ENCODE measurements at places on chromosomes 1 and 21. TPM values are rescaled to one million over a fixed set of nuclear protein-coding genes. Genes with fewer than 3 reads are reported as not detected.

- DNase-seq = peak; percentile 27
Measured at GRCh38 chr1:86507935-86508582, 38.8 kb upstream of the CLCA4 start.

DNA sequence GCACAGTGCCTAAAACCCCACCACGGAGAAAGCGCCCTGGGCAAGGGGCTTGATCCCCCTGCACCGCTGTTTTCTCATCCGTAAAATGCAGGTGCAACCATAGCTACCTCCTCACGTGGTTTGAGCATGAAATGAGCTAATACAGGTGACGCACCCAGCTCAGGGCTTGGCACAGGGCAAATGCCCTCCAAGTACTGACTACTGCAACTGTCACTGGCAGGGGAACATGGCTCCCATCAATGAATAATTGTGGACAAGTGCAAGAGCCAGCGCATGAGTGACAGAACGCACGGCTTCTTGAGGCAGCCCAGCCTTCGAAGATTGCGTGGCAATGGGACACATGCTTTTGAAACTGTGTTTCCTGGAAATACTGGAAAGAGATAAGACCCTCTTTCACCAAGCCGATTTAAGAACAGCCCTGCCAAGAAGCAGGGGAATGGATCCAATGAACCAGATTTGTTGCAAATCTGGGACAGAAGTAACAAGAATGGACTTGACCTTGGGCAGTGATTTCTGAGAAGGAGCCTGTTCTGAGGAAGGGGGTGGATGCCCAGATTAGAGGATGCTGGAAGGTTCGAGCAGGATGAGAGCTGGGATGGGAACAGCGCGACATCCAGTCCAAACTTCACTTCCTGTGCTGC, 92.8 kb upstream of the IFFO2 start:
- DNase-seq = no peak

The TIAM1 gene
- total RNA-seq = 10.4 TPM

GRCh38 chr21:29248124-29248523, 50.6 kb upstream of the BACH1 start:
- DNase-seq = no peak

The TMEM52 gene
- 3.6 TPM for total RNA-seq

GRCh38 chr1:11492235-11492634, 13.3 kb downstream of the DISP3 start:
- no peak for DNase-seq

The NUP210L gene
- total RNA-seq = 0.04 TPM

DNA sequence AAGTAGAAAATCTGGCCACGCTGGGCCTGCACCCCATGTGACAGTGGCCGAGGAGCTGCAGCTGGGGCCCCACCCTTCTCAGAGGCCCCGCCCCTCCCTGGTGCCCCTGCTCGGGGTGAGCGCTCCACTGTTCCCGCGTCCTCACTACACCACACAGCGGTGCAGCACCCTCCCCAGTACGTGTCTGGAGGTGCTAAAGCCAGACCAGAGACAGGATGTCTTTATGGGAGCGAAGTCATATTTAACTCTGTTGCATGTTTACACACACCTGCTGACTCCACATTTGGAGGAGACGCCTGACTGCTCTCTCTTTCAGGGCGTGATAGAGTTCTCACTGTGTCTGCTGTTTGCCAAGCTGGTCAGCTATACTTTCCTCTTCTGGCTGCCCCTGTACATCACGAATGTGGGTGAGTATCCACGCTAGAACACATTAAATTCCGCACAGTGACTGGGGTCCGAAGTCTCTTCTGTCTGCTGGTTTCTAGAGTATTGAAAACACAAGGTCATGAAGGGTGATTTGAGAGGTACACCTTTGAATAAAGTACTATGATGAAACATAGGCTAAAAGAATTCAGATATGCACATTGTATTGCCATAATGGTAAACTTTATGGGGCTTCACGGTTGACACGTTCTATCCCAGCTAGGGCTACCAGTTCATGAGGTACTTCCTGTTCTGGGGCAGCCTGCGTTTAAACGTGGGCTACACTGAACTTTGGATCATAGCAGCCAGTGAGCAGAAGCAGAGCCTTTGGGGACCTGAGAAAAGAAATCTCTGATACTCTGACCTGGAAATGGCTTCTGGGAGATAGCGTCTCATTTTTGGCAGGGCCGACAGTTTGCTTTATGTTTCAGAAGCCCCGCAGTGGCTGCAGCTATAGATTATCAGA, 48.4 kb downstream of the SLC37A1 start:
- DNase-seq = peak; percentile 56

DNA sequence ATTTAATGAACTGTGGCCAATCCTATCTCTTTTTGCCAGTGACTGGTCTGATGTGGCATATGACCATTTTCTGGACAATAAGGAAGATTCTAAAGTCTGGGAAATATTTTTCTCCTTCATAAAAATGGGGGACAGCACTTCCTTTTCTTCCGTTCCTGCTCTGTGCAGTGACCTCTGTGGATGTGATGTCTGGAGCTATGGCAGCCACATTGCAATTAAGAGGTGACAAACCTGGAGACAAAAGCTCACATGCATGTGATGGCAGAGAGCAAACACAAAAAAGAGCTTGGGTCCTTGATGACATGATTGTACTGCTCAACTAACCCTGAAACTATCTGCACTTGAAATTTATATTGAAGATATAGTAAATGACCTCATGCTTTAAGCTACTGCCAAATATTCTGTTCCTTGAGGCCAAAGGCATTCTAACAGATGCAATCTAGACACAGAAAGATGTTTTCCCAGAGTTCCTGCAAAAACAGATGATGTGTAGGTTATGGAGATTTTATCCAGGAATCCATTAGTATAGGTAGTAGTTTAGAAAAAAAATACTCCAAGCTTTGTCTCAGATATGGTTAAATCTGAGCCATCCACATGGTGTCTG, 2.2 kb upstream of the MAGI3 start:
- no peak for DNase-seq

The HMCN1 gene
- total RNA-seq = 14.2 TPM

GRCh38 chr1:165580931-165581871, 37.4 kb downstream of the LRRC52 start:
- DNase-seq = no peak

GRCh38 chr1:43773821-43774220, 66.5 kb downstream of the ST3GAL3 start:
- DNase-seq = no peak

The ALX3 gene
- 1.6 TPM for total RNA-seq

- no peak for DNase-seq
Measured at GRCh38 chr1:246343251-246343650, 163.8 kb downstream of the SMYD3 start.

DNA sequence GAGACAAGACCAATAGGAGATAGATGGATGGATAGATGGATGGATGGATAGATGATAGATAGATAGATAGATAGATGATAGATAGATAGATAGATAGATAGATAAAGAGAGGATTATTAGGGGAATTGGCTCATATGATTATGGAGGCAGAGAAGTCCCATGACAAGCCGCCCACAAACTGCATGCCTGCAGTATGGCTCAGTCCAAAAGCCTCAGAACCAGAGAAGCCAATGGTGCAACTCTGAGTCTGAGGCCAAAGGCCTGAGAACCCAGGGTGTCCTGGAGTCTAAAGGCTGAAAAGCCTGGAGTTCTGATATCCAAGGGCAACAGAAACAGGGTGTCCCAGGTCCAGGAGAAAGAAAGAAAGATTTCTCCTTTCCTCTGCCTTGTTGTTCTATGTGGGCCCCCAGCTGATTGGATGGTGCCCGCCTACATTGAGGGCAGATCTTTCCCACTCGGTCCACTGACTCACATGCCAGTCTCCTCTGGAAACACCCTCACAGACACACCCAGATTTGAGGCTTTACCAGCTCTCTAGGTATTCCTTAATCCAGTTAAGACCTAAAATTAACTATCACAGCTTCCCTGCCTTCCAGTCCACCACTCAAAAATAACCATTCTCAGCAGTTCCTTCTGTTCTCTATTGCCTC, 39.6 kb upstream of the IRF2BP2 start:
- DNase-seq = no peak

GRCh38 chr1:36087233-36088123, 1.2 kb upstream of the ADPRS start:
- no peak for DNase-seq

The ITLN2 gene
- total RNA-seq = 1.3 TPM

The CFAP45 gene
- 0.43 TPM for total RNA-seq

The PODN gene
- 2.1 TPM for total RNA-seq

The TPM3 gene
- total RNA-seq = 441 TPM

- no peak for DNase-seq
Measured at GRCh38 chr21:32256251-32256650, 22.6 kb downstream of the MIS18A start.

The TMEM222 gene
- 38.0 TPM for total RNA-seq

GRCh38 chr1:164054331-164054730, 504.7 kb upstream of the PBX1 start:
- DNase-seq = no peak

DNA sequence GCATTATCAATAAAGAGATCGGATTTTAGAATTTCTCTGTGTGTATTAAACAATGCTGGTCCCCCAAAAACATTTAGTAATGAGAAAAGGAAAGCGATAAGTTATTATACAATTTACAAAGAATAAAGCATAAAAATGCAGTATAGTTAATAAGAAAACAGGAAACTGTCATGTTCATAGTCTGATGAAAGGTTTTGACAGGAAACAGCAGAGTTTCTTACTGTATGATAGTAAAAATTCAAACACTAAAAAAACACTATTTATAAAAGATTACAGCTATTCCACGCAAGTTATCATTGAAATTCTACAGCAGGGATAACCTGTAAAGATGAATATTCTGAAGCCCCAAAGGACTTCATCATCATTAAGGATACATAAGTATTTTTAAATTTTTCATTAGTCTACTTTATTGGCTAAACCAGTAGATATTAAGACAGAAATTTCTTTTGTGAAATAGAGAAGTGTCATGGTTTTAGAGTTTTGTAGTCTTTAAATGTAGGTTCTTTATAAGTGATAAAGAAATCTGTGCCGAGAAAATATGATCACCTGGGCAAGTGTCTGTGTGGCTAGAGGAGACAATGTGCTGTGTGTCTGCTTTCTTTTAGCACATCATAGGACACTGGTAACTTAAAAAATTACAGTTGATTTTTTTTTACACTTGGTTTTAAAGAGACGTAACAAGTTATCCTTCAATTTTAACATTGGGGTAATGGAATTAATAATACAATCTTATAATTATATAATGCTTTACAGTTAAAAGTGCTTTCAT, 49.7 kb upstream of the GFI1 start:
- no peak for DNase-seq

- DNase-seq = peak; percentile 8
Measured at GRCh38 chr1:209989525-209989924, 51.5 kb downstream of the SYT14 start.

The ATP8B2 gene
- 42.0 TPM for total RNA-seq

- no peak for DNase-seq
Measured at GRCh38 chr1:58890113-58890512, 106.3 kb upstream of the JUN start.

DNA sequence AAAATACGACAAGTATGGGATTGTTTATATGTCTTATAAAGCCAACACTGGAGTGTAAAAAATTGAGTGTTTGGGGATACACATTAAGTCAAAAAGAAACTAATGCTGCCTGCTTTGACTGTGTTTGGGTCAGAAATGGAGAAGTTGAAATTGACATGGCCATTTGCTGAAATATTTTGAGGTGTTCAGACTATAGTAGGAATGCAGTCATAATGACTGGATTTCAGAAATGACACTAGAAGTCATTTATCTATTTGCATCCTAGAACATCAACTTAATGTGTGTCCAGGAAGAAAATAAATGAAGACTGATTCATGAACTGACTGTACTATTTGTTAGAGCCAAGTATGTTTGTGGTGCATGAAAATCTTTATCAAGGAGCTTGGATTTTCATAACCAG, 28.4 kb downstream of the RASAL2 start:
- no peak for DNase-seq

- DNase-seq = peak; percentile 66
Measured at GRCh38 chr1:153728305-153729066, 636 bp downstream of the INTS3 start.

The GJA8 gene
- not detected for total RNA-seq

GRCh38 chr21:41578716-41579115, 70.8 kb upstream of the TMPRSS2 start:
- no peak for DNase-seq

- DNase-seq = peak; percentile 86
Measured at GRCh38 chr1:58881471-58881994, 97.7 kb upstream of the JUN start.

DNA sequence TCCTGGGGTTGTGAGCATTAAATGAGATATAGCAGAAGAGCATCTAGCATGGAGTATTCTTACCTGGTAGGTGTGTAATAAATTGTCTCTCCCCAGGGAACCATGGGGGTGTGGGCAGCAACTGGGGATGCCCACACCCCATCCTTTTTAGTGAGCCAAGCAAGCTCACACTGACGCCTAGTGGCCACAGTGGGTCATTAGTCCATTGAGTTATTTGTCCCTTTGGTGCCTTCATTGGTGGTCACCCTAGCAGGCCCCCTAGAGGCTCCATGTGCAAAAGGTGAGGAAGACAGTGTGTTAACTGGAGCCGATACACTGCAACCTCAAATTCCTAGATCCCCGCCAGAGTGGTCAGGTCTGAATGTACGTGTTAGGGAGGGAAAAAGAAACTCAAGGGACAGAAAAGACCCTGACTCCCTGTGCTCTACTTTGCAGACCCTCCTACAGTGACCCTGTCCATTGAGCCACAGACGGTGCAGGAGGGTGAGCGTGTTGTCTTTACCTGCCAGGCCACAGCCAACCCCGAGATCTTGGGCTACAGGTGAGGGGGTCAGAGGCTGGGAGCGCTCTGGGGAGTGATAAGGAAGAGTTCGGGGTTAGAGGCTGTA, 93.3 kb upstream of the CD1D start:
- peak; percentile 82 for DNase-seq

The LCE2C gene
- not detected for total RNA-seq

DNA sequence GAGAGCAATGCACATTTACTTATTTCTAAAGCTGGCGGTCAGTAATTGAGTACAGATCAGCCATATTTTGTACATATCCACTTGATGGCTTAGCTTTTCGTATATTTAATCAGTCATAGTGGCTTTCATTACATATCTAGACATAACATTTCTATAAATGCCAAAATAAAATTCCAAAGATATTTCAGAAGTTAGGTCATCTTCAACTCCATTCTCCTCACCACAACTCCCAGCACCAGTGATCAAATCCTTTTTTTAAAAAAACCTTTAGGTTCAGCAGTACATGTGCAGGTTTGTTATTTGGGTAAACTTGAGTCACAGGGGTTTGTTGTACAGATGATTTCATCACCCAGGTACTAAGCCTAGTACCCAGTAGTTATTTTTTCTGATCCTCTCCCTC, 53.9 kb upstream of the GNG4 start:
- no peak for DNase-seq

DNA sequence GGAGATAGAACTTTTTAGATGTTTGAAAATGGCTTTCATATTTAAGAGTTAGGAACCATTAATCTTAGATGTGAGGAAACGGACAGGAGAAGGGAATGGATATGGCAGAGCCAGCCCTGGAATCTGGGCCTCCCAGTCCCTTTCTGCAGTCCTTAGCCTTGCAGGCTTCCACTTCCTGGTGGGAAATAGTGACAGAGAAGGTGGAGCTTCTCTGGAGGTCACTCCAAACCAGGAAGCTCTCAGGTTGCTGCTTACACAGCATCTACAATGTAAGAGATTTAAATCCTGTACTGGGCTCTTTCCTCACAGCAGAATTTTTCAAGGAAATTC, 2.5 kb downstream of the S100A11 start:
- no peak for DNase-seq

All from hepatocyte (in vitro differentiated cells).